ENCODE measurements at places on chromosomes 5 and 9.

- no peaks in the 10 kb centered on the region for H3K36me3 ChIP-seq
- H3K27ac ChIP-seq: no peak overlapping the region
- no peaks in the 10 kb centered on the region for H3K27me3 ChIP-seq
Observed at GRCh38 chr9:103407260-103407659, 412.1 kb downstream of the CYLC2 start.

DNA sequence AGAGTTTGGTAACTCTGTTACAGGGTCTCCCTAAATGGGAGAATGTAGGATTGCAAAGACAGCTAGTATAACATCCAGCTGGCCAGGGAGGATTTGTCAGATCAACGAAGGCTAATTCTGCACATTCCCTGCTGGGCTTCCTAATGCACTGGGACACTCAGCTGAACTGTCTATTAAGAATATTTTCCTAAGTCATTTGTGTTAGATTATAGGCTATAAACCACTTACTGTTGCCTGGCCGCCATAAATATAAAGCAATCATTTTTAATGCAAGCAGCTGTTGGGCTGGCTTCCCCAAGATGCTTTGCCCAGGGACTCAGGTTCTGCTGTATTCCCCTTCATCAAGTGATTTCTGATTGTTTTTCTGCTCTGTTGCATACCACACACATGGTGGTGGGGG is 35.3 kb upstream of the SLIT3 start:
- ATAC-seq: no peak
- no peak overlapping the region for H3K27ac ChIP-seq
- no peaks in the 10 kb centered on the region for H3K4me1 ChIP-seq
- H3K36me3 ChIP-seq: no peaks in the 10 kb centered on the region

DNA sequence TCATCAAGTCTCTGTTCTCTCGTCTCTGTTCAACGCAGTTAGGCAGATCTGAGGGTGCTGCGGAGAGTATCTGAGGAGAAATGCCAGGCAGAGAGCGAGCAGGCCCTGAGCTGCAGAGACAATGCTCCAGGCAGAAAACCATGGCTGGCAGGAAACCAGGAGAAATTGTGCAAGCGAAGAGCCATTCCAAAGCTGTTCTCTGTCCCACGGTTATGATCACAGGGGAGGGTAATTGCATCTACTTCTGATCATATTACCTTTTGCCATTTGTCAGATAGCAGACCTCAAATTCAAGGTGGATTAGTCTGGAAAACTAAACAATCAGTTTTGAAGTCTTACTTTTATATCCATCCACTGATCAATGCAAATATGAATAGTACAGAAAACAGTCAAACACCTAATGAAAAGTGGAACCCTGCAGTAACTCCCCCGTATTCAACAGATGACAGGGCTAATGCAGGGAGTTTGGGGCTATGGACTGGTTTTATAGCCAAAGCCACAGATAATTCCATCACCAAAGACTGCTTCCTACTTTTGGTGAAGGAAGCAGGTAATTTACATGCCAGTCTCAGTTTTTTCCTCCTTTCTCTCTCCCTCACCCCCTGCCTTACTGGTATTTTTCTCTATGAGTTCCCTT is 228.0 kb downstream of the DCP2 start:
- peaks cover 7% of the 10 kb centered on the region for H3K27me3 ChIP-seq
- no peak for ATAC-seq
- no peak overlapping the region for H3K27ac ChIP-seq

DNA sequence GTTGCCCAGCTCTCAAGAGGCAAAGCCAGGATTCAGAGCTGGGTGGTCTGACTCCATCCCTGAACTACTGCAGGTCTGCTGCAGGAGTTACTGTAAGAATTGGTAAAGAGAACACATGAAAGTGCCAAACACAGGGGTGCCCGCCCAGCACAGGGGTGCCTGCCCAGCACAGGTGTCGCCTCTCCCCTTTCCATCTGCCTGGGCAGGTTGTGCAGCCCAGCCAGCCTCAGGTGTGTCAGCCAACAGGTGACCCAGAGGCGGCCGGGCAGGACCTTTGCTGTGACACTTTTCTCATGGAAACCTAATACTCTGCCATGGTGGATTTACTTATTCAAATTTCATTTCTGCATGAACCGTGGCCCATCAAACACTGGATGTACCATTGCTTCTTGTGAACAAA is 289.7 kb upstream of the IRX4 start:
- H3K4me3 ChIP-seq: no peak overlapping the region
- H3K27ac ChIP-seq: no peak overlapping the region
- H3K27me3 ChIP-seq: peaks cover 8% of the 10 kb centered on the region
- H3K36me3 ChIP-seq: no peaks in the 10 kb centered on the region
- no peak for ATAC-seq

GRCh38 chr5:153534102-153534501 is 43.6 kb downstream of the GRIA1 start:
- no peaks in the 10 kb centered on the region for H3K27me3 ChIP-seq
- no peak for ATAC-seq
- H3K27ac ChIP-seq: no peak overlapping the region
- H3K4me1 ChIP-seq: no peaks in the 10 kb centered on the region
- H3K4me3 ChIP-seq: no peak overlapping the region
